ENCODE measurements at places on chromosomes 2 and 18. TPM values are rescaled to one million over a fixed set of nuclear protein-coding genes. Genes with fewer than 3 reads are reported as not detected.

The NAT8 gene
- not detected for total RNA-seq

The SEMA4F gene
- total RNA-seq = 6.8 TPM

The SNTG2 gene
- total RNA-seq = not detected

The TGFA gene
- 0.28 TPM for total RNA-seq

The PREB gene
- total RNA-seq = 41.3 TPM

The RESP18 gene
- total RNA-seq = not detected

The SCN3A gene
- total RNA-seq = 0.89 TPM

The SERPINB11 gene
- total RNA-seq = not detected

The HOXD1 gene
- total RNA-seq = not detected

The ALPI gene
- total RNA-seq = not detected

The CDKL4 gene
- 3.3 TPM for total RNA-seq

The VWC2L gene
- not detected for total RNA-seq

The WBP1 gene
- 62.7 TPM for total RNA-seq

The STAT4 gene
- total RNA-seq = 2.8 TPM

The AUP1 gene
- total RNA-seq = 53.9 TPM

The CPS1 gene
- total RNA-seq = 8.5 TPM

The RPE gene
- 128 TPM for total RNA-seq

The REG1A gene
- total RNA-seq = not detected

The SCN1A gene
- not detected for total RNA-seq

The ABCB11 gene
- total RNA-seq = not detected

The DSG3 gene
- 0.59 TPM for total RNA-seq

The POTEC gene
- total RNA-seq = not detected
